ENCODE measurements at places on chromosomes 1 and 21.
A peak's percentile ranks its signal among the peaks of the same experiment; 100 is the strongest.

DNA sequence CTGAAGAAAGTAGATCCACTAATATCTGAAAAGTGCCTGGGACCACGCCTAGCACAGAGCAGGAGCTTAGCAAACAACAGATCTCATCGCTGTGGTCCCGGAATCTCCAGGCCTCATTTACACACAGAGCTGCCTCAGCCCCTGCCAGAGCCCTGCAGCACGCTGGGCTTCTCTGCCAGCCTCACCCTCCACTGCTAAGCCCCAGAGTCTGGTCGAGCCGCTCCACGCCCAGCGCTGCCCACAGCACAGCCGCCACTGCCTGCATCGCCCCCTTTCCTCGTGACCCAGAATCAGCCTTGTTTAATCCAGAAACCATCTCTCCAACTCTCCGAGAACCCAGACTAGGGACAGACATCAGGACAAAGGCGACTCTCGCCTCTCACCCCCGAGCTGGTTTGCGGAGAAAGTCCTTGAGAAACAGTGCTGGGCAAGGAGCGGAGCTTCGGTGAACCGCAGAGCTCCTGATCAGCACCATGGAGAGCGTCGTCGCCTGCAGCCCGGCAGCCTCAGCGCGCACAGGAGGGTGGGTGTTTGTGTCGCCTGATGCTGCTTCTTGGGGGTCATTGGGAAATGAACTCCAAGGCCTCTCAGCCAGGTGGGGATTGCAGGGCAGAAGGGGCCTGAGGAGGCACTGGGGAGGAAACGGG, 145.1 kb downstream of the NPHP4 start:
- peak; percentile 74 for DNase-seq

- no peak for DNase-seq
Measured at GRCh38 chr1:37858931-37859506, 373 bp downstream of the MTF1 start.

DNA sequence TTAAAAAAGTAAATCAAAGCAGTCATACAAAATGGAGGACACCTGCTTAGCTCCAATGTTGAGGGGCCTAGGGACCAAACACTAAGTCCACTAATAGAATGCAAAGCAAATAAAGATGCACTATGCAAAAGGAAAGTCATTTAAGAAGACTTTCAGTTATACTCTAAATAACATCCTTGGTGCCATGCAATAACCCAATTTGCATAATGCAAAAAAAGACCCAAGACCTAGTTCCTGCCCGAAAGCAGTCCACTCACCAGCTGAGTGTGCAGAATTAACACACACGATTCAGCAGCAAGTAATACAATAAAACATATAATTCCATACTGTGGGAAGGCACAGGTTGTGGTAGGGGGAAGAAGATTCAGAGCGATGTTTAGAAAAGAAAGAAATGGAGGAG, 101.8 kb downstream of the TGFBR3 start:
- no peak for DNase-seq

DNA sequence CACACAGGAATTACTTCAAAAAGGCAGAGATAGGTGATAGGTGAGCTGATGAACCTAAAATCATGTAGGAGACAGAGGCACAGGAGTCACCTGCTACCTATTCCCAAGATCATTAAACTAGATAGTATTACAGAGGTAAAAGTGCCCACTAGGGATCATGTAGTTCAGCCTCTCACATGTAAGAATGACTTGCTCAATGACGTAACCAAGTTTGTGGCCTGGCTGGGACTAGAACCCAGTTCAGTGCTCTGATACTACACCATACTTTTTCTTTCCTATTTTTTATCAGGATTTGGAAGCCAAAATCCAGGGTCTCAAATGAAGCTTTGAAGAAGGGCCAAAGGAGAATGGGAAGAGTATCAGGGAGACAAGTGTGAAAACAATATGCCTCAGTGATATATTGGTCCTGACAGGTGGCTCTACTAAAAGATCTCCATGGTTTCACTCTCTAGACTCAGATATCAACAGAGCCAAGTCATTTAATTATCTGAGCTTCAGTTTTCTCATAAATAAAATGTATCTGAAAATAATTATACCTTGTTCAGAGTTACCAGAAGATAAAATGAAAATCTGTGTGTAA, 87.3 kb upstream of the SLFNL1 start:
- no peak for DNase-seq

DNA sequence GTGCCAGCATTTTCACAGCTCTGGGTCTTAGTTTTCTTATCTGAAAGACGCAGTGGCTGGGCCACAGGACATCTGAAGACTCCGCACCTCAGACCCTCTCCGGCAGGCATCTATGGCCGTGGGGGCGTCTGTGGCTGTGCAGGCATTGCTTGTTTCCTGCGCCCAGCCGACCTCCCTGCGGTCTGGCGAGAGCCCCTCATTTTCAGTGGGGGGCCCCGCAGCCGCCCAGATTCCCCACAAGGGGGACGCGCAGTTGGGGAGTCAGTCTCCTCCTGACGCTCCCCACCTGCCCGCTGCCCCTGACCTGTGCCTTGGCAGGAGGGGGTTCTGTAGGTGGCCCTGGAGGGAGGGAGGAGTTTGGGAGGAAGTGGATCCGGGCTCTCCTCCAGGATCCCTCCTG, 3.5 kb upstream of the TFF1 start:
- DNase-seq, result no peak

- DNase-seq, result no peak
Measured at GRCh38 chr1:90778486-90778885, 61.4 kb upstream of the BARHL2 start.

GRCh38 chr1:229874609-229875008, 192.4 kb upstream of the GALNT2 start:
- no peak for DNase-seq

- no peak for DNase-seq
Measured at GRCh38 chr1:2384130-2384860, 7.1 kb downstream of the MORN1 start.

DNA sequence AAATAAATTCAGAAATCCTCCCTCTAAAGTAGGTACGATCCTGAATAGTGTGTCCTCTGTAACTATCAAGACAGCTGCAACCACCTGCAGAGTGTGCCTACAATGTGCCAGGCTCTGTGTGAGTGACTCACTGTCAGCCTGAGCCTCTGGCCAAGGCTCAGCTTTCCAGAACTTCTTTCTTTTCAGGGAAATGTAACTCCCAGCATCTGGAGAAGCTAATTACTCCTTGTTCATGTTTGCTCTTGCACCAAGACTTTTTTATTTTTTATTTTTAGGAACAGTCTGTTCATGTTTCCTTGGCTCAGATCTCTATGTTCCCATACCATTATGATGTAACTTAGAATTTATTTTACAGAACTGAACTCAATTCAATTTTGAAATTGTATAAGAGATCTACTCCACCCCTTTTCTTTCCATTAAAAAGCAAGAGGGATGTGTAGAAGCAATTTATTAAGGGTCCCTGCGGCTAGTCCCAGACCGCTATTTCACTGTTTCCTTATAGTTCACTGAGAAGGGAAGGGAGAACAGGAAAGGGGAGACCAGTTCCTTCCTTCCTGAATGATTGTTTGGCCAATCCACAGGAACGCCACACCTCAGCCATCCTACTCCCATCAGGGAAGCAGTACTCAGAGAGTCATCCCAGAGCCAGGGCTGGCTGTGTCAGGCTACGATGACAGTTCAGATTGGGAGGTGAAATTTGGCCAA, 112.4 kb upstream of the ZNF648 start:
- no peak for DNase-seq

DNA sequence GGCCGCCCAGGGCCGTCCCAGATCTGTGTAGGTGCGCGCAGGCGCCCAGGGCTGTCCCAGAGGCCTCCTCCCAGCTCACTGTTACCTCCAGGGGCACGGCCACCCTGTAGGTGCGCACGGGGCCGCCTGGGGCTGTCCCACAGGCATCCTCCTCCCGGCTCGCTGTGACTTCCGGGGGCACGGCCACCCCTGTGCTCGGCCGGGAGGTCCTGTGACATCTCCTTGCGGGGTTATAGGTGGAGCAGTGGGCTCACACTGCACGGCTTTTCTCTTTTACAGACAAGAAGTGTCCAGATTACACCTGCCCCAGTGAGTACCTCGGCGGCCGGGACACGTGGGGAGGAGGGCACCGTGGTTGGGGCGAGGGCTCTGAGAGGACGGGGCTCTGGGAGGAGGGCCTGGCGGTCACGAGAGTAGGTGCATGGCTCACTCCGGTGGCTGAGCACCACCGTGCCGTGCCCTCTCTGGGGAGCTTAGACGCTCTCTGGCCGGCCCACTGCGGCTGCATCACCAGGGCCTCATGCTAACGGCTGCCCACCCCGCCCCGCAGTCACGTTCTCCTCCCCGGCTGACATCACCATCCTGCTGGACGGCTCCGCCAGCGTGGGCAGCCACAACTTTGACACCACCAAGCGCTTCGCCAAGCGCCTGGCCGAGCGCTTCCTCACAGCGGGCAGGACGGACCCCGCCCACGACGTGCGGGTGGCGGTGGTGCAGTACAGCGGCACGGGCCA, 21.4 kb downstream of the COL6A1 start:
- no peak for DNase-seq

DNA sequence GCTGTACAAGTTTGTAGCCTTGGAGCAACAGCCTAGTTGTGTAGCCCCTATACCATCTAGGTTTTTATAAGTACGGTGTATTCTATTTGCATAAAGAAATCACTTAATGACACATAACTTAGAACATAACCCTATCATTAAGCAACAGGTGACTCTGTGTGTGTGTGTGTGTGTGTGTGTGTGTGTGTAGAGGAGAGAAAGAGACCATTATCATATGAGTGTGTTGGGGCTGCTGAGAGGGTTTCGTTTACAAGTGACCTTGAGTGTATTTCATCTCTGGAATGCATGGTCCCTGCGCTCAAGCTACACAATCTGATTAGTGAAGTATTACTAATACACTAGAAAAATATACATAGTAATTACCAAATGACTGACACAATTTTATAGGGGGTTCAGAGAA, 115.1 kb downstream of the RABGAP1L start:
- DNase-seq, result no peak

DNA sequence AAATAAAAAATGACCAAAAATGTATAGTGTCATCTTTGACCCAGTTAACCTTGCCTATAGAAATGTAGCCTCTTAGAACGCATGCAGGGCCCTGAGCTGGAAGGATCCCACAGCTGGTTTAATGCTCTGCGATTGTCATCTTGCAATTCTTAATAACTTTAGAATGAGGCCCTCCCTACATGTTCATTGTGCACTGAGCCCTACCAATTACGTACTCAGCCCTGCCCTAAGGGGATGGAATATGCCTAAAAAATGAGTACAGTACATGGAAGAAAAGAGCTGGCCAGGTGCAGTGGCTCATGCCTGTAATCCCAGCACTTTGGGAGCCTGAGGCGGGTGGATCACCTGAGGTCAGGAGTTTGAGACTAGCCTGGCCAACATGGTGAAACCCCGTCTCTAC, 57.8 kb upstream of the BCAR3 start:
- DNase-seq, result no peak

DNA sequence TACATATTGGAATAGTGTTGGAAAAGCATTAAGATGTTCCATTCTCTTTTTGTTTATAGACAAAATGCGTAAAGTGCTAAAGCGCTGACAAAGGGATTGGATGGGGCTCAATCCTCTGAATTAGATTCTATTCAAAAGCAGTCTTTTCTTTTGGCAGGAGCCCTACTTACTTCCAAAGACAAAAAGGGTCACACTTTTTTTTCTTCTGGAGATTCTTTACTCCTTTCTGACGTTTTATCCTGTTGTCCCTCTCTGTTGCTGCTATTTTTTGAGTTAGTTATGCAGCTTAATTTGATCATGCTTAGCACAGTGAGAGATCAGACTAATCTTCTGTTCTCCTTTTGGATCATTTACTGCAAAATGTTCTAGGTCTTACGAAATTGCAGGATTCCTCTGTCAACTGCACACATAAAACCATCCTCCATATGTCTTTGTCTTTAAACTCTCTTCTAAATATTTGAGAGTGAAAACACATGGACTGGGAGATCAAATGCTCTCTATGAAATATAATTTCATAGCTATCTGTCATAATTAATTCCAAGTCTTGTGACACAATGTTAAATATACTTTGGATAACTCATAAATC, 656.4 kb upstream of the ADGRL2 start:
- DNase-seq, result no peak

DNA sequence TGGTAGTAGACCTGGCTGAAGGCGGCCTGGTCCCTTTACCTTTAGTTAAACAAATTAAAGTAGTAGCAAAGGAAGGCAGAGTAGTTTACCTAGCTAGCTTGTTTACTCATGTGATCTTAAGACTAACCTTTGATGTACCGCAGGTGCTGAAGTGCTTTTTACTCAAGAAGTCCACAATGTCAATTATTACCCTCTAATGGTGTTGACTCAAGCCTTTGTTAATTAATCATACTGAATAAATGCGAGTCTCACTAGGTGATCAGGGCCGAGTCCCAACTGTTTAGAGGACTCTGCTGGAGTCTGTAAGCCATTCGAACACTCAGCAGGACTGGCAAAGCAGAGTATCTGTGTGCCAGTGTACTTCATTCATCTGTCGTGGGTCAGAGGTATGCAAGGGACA, 381.1 kb upstream of the NCAM2 start:
- DNase-seq, result no peak

Measured in HEK293T (cell line).